ENCODE measurements at places on chromosomes 4 and X.

GRCh38 chr4:89928838-89929237 is 34.2 kb downstream of the MMRN1 start:
- no peak for DNase-seq

DNA sequence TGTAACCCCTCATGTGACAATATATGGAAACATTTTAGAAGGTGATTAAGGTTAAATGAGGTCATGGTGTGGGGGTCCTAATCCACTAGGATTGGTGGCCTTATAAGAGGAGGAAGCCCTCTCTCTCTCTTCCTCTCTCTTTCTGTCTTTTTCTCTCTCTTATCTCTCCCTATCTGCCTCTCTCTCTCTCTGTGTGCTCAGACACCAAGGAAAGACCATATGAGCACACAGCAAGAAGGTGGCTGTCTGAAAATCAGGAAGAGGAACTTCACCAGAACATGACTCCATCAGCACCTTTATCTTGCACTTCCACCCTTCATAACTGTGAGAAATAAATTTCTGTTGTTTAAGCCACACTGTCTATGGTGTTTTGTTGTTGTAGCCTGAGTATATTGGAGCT is 1472.2 kb downstream of the PCDH7 start:
- no peak for DNase-seq

GRCh38 chrX:40570346-40571093 is 10.2 kb upstream of the ATP6AP2 start:
- DNase-seq, result no peak

GRCh38 chrX:136493011-136493410 is 4.4 kb upstream of the HTATSF1 start:
- no peak for DNase-seq

DNA sequence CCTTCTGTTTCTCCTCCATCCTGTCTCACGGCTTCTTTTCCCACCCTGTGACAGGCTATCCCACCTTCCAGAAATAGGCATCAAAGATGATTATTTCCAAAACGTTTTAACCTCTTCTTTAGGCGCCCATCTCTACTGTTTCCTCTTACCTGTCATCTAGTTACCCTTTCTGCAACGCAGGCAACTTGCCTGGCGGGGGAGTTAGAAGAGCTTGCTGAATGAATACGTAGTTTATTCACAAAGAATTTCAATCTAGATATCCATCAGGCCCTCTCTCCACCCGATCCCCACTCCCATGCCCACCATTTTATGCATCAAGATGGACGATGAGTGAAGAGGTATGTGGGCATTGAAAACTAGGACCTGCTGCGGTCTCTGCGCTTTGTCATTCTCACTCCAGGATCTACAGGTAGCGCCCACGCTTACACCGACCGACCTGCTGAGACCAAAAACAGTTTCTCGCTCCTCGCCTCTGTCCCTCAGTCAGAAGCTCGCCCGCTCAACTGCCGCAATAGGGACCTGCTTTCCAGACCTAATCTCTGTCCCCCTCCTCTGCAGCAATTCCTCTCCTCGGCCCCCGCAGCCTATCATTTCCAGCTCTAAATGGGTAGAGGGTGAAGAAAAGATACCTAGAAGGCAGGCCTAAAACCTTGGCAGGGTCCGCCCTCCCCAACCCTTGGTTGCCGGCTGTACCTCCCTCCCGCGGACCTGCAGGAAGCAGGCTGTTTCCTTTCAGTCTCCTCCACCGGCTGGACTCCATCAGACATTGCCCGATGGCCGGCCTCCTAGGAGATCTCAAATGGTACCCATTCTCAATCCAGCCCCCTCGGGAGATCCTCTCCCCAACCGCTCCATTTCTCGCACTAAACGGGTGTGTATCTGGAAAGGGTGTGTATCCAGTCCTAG is 624 bp downstream of the BEX5 start:
- no peak for DNase-seq

DNA sequence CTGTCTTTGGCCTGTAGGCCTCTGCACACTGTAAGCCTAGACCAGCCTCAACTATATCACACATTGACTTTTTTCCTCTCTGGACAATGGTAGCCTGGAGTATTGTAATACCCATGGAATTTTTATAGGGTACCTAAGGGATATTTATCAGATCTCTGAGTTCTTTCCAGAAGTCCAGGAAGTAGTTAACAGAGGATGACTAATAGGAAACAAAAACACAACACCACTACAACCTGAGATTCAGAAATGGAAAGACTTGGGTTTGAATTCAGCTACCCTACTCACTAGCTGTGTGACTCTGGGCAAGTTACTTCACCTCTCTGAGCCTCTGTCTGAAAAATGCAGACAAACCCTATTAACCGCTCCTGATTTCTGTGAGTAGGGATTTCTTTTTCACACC is 7.7 kb upstream of the STX18 start:
- peak; percentile 11 for DNase-seq

- DNase-seq, result no peak
These were observed 810.3 kb downstream of the IL1RAPL1 start for GRCh38 chrX:29397506-29397905.

- DNase-seq, result peak; percentile 48
These were observed 15.4 kb downstream of the UTP3 start for GRCh38 chr4:70703619-70704214.

- no peak for DNase-seq
These were observed 198.7 kb upstream of the NOCT start for GRCh38 chr4:138816875-138817274.

DNA sequence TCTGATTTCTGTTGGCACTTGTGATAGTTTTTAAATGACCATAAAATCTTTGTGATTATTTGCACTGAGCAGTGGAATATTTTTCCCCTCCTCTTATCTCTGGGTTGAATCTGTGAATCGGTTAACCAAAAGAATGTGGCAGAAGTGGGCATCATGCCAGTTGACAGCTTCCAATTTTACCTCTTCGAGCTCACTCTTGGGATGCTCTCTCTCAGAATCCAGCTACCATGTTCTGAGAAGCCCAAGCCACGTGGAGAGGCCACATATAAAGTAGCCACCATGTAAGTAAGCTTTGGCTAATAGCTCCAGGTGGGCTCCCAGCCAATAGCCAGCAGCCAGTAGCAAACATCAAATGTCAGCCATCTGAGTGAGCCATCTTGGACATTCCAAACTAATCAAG is 12.9 kb upstream of the WDR19 start:
- peak; percentile 10 for DNase-seq

GRCh38 chrX:71147496-71148277 is 3.0 kb downstream of the NLGN3 start:
- DNase-seq, result no peak

GRCh38 chr4:92968556-92968955 is 664.8 kb downstream of the GRID2 start:
- no peak for DNase-seq

DNA sequence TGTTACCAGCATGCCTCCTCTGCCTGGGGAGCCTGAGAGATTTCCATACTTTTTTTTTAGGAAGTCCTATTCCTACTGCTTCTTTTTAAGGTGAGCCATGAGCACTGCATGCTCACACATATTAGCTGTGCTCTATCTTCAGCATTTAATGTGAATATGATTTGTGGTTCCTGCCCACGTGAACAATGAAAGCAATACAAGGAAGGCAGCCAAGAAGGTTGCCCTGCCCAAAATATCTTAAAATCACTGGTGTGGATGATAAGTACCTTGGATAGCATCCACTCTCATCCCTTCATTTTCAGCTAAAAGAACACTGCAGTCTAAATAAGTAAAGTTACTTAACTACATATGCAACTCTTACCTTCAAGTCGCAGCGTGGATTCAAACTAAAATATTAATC is 607.5 kb downstream of the PACRGL start:
- DNase-seq, result no peak

DNA sequence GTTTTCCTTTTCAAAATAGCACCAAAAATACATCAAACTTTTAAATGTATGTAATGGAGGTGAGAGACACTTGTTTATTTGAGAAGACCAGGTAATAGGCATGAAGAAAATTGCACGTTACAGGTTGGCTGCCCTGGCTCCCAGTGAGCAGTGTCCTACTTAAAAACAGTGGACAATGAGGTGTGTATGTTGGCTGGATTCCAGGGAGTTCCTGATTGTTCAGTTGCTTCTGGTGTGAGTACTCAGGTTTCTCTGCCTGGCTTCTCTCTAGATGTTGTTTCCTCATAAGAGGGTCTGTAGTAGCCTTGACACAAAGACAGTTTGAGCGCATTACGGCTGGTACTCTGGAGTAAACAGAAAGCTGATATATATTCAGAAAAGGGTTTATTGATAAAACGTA is 29.4 kb downstream of the SNX25 start:
- no peak for DNase-seq

- no peak for DNase-seq
These were observed 61.8 kb upstream of the STOX2 start for GRCh38 chr4:183843248-183843671.

DNA sequence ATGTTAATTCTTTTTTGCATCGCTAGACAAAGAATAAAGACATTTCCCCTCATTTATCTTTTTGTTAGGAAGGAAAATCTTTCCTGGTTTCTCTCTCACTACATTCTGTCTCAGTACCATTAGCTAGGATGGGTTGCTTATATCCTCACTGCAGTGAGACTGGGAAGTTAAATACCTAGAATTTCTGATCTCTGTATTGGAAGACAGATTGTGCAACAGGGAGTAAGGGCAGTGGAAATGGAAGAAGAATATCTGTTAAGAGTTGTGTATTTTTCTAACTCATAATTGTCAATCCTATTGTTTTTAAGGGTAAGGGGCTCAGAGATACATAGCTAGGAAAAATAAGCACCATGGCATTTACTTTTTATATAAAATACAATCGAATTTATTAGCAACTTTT is 19.6 kb downstream of the PTPN13 start:
- no peak for DNase-seq

GRCh38 chr4:40515037-40515397 is 114.6 kb downstream of the RBM47 start:
- DNase-seq, result no peak
